ENCODE measurements at places on chromosomes 7 and 10.
A peak's percentile ranks its signal among the peaks of the same experiment; 100 is the strongest.

DNA sequence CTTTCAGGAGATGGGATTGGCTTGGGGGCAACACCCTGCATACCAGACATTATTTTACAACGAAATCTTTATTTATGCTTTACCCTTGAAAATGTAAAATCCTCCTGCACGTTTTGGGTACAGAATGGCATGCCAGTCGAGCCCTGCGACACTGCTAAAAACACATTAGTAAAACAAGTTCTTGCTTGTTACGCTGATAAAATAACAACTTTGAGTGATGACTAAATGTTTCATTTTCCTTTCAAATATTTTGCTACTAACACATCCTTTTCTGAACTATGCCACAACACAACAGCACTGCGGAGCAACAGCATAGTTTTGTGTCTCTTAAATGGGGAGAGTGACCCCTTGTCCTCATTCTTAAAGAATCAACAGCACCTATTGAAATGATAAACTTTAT, 76.0 kb upstream of the SEMA3D start:
- no peak for DNase-seq

DNA sequence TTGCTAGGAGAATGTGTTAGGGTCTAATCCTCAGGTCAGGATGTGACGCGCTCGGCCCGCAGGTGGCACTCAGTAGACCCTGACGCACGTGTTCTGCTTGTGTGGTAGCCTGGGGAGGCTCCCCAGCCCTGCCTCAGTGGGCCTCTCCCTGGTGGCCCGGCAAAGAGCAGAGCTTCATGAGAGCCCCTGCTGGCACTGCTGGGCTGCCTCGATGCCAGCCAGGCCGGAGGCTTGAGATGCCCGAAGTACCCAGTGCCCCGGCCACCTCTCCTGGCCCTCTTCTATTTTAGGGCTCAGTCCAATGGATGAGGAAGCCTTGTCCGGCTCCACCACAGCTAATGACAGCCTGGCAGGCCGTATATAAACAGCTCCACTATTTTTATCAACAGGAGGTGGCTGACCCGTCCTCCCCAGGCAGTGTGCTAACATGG, 42.0 kb downstream of the PRF1 start:
- DNase-seq, result no peak

GRCh38 chr10:266974-267425, 131.7 kb downstream of the ZMYND11 start:
- no peak for DNase-seq

GRCh38 chr10:69676301-69676700, 46.3 kb downstream of the FAM241B start:
- no peak for DNase-seq

GRCh38 chr10:5622186-5622960, 44.0 kb downstream of the ASB13 start:
- DNase-seq, result no peak

GRCh38 chr10:78864761-78865537, 203.8 kb upstream of the ZMIZ1 start:
- no peak for DNase-seq

- DNase-seq, result no peak
These were observed 57.6 kb downstream of the LYZL1 start for GRCh38 chr10:29346296-29347001.

DNA sequence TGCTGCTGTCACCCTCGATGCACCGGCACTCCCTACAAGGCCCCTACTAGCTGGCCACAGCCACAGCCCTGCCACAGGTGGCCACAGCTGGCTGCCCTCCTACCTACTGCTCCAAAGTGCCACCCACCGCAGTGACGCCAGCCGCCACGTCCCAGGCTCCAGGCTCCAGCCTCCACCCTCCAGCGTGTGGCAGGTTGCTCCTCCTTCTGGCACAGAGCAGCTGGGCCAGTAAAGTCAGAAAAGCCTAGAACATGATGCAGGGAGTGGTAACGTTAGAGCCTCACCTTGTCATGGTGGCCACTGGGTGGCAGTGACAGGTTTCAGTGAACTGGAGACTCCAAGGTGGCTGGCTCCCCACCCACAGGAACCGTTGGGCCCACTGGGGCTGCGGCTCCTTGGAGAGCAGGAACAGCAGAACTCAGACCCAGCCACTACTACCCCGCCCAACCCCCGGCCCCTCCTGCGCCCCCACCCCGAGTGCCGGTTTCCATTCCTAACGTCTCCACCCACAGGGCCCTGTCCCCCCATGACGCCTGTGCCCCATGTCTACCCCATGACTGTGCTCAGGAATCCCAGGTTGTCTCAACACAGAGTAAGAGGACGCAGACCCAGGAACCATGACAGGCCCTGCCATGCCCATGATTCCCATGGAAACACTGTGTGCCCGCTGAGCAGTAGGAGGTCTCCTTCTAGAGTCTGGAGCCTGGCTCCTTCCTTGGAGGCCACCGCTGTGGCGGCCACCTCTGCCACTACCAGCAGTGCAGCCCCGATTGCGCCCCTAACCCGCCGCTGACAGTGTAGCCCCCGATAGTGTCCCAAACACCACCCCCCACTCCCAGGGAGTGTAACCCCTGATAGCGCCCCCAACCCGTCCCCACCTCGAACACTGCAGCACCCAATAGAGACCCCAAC, 52.3 kb upstream of the ZNF33B start:
- DNase-seq, result no peak

DNA sequence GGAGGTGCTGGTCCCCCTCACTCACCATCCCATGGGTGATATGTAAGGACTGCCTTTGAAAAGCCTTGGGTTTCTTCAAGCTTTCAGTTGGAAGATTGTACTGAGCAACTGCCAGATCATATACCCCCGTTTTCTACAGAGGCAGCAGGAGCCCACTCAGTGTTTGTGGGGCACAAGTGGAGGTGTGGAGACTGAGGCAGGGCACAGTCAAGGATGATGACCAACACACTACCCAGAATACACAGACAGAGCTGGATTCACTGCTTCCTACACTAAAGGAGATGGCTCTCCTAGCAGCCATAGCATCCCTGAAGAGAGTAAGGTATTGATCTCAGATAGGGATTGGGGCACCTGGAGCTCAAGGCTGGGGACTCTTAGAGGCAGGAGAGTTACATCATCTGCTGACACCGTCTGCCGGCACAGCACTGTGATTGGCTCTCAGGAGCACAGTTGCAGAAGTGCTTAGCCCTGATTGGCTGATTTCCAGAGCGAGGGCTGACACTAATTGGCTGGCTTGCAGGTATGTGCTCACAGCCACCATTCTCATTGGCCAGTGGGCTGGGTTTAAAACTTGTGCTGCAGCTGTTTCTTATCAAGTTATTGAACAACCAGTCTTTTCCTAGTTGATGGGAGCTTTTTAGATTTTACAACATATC, 77.9 kb upstream of the PFKP start:
- no peak for DNase-seq

DNA sequence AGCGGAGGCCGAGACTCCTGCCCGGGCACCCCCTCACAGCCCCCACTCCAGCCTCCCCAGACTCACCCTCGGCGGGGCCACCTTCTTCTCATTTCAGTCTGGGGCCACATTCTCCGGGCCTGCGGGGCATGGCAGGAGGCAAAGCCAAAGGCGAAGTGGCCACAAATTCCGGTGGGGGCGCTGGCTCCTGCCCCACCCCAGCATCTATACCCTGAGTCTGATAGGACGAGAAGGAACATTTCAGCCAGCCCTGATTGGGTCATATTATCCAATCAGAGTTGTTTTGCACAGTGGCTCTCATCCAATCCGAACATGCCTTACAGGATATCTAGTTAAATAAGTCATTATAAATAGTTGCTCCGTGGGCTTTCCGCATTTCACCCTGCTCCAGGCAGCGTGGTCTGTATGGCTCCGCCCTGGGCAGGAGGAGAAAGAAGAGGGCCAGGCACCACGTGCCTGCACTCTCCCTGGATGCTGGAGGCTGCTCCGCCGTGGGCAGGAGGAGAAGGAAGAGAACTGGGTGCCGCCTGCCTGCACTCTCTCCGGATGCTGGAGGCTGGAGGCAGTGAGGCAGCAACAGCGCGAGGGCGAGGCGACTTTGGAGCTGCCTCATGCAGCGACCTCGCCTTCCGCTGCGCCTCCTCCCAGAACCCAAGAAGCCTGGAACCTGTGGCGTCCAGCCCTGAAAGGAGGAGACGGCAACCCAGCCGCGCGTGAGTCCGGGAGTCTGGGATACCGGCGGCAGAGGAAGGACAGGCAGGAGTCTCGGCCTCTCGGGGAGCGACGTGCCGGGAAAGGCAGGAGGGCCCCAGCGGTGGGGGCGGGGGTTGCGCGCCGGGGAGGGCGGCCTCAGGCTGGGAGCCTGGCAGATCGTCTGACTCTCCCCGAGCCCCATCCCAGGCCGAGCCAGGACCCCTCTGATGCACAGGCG, 162.9 kb downstream of the ZNF33B start:
- DNase-seq, result no peak

DNA sequence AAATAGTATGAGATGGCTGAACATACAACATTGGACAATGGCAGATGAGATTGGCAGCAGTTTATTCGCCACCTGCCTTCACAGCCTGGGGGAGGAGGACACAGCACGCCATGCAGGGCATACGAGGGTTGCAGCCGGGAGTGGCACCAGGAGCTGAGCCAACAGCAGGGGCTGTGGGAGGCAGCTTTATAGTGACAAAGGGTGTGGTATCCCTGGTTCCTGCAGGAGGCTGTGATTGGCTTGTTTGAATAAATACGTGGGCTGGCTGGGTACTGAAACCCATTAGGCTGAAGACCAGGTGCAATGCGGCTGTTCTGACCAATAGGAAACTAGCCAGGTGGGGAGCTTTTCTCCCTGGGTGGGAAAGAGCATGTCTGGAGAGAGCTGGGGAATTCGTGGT, 68.9 kb upstream of the LEP start:
- no peak for DNase-seq

- no peak for DNase-seq
These were observed 1.4 kb downstream of the RAB11FIP2 start for GRCh38 chr10:118045158-118045836.

GRCh38 chr7:134458341-134458805, 527 bp downstream of the AKR1B1 start:
- peak; percentile 44 for DNase-seq

GRCh38 chr10:60099998-60100747, 193.8 kb upstream of the CCDC6 start:
- DNase-seq, result no peak

DNA sequence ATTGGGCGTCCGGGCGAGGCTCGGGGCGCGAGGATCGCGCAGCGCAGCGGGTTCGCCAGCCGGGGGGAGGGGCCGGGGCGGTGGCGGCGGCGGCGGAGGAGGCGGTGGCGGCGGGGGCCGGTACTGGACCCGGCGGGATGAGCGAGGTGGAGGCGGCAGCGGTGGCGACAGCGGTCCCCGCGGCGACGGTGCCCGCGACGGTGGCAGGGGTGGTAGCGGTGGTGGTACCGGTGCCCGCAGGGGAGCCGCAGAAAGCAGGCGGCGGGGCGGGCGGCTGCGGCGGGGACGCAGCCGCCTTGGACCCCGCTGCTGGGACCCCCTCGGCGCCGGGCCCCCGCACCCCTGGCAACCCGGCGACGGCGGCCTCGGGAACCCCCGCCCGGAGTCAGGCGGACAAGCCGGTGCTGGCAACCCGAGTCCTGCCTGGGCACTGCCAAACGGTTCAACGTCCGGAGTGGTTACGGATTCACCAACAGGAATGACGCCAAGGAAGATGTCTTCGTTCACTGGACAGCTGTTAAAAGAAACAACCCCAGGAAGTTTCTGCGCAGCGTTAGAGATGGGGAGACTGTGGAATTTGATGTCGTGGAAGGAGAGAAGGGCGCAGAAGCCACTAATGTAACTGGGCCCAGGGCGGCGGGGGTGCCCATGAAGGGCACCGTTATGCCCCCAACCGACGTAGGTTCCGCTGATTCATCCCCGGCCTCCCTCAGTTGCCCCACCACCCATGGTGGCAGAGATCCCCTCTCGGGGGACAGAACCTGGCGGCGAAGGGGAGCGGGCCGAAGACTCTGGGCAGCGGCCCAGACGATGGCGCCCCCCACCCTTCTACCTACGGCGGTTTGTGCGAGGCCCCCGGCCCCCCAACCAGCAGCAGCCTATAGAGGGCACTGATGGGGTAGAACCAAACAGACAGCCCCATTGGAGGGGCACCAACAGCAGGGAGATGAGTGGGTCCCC, 100.3 kb upstream of the CPXM2 start:
- no peak for DNase-seq

- no peak for DNase-seq
These were observed 324.3 kb upstream of the GALNT17 start for GRCh38 chr7:70807650-70808049.

DNA sequence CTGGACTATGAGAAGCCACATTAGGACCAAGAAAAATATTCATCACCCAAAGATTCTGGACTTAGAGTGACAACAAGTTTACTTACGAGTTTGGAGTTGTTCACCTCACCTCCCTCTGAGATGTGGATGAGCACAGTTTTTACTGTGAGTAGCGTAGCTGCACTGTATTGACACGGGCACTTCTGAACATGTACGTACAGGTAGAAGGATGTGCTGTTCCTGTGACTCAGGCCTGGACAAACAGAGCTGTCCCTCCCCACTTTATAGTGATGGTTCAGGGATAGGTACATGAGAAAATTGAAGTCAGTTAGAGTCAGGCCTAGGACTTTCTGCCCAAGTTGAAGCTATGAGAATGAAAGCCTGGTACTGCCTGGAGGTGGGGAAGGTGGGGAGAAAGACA, 80.9 kb upstream of the DYNC1I1 start:
- DNase-seq, result no peak

DNA sequence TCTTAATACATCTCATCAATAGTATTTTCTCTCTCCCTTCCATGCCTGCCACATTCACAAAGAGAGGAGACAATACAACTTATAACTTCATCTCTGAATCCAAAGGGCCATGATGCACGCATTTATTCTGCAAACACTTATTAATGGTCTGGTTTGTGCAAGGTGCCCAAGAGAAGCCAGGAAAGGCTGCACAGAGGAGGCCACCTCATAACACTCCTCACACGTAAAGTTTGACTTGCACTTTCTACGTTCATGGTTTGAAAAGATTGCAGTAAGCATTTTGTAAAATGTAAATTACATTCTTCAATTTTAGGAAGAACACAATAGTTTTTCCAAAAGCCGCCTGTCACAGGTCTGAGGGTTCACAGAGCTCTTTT, 1.2 kb upstream of the PALS2 start:
- no peak for DNase-seq

DNA sequence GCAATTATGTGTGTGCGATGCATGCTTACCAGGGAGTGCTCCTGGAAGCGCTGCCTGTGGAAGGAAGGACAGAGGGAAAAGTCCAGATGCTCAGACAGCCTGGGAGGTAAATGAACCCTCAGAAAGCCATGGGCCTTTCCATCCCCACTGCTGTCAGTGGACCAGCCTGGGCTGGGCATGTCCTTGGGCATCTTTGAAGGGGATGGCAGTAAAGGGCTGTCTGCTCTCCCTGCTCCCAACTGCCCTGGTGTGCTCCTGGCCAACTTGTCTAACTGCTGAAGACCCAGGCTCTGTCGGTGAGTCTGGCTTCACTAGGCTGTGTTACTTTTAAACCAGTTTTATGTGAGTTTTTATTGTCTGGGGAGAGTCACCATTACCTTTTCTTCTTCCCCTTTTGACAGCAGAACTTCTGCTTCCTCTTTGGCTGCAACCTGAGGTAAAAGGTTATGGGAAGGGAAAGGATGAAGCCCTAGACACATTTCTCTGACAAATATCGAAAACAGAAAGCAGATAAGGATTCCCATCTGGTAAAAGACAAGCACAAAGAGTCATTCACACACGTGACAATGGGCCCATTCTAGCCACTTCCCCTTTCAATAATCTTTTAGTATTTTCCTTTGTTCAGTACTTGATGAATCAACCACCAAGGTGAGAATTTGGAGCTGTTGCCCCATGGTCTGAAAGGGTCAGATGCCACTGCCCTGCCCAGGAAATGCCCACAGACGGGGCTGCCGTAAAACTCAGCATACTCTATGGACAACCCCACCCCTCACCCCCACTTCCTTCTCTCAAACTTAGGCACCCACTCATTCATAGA, 27.6 kb upstream of the PIK3AP1 start:
- DNase-seq, result no peak
